Muscle of arm (tissue), 14 donors: ENCODE measurements at places on chromosomes 12 and 14.

DNA sequence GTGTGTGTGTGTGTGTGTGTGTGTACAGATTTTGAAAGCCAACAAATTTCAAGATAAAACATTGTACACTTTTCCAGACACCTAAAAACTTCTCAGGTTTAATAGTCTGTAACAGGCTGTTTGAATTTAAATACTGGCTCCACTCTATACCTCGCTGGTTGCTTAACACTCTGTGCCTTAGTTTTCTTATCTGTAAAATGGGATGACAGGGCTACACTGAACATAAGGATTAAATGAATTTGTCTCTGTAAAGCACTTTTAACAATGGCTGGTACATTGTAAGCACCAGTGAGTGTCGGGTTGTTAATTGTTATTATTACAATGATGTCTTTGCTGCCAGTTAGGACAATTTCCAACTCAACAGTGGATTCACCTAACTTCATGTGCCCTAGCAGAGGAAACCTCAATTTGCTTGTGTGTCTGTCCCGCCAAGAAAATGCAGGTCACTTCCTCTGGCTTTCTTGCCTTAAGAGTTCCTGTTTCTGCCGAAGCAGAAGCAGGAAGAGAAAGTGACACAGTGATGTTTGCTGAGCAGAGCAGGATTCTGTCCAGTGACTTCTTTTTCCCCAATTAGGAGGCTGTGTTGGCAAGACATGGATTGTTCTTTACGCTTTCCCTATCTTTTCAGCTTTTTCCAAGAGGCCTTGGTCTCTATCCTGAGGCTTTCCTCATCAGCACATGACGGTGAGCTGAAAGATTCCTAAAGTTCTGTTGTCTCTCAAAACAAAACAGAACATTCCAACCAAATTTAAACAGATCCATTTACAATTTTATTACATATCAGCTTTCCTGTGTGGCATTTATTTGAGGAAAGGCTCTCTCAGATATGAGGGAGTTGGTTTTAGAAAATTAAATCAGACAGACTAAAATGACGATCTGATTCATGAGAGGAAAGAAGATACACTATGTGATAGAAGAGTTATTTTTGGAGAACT is 154.1 kb upstream of the ATP2B1 start:
- no peak for DNase-seq

DNA sequence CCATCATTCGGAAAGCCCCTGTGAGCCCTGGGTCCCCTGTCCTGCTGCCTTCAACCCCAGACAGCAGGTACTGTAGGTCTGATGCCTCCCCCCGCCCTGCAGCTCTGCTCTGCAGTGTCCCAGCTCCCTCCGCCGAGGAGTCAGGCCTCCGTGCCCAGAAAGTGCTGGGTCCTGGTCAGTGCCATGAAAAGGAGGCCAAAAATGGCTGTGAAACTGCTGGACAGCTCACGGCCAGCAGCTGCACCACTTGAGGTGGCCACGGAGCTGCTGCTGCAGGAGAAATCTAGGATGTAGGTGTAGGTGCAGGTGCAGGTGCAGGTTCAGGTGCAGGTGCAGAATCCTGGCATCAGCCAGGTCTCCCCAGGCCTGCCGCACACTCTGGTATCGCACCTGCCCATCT is 196.1 kb downstream of the SLC15A4 start:
- DNase-seq: no peak

- no peak for DNase-seq
These were observed 37.8 kb downstream of the PHETA1 start for GRCh38 chr12:111330800-111331752.

DNA sequence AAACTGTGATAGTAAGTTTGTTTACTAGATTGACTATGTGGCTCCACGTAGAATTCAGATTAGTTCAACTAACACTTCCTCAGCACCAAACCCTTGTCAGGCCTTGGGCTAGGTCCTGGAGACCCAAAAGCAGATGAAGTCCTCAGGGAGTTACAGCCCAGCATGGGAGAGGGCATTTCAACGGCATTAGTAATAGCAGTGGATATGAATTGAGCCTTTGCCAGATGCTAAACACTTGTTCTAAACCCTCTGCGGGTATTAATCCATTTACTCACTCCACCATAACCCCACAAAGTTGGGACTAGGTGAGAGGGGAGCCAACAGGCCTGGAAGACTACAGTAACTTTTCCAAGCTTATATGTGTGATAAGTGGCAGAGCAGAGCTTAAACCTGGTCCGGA is 714.6 kb downstream of the DIO2 start:
- no peak for DNase-seq

- no peak for DNase-seq
These were observed 130.6 kb upstream of the MDM1 start for GRCh38 chr12:68462803-68463202.

DNA sequence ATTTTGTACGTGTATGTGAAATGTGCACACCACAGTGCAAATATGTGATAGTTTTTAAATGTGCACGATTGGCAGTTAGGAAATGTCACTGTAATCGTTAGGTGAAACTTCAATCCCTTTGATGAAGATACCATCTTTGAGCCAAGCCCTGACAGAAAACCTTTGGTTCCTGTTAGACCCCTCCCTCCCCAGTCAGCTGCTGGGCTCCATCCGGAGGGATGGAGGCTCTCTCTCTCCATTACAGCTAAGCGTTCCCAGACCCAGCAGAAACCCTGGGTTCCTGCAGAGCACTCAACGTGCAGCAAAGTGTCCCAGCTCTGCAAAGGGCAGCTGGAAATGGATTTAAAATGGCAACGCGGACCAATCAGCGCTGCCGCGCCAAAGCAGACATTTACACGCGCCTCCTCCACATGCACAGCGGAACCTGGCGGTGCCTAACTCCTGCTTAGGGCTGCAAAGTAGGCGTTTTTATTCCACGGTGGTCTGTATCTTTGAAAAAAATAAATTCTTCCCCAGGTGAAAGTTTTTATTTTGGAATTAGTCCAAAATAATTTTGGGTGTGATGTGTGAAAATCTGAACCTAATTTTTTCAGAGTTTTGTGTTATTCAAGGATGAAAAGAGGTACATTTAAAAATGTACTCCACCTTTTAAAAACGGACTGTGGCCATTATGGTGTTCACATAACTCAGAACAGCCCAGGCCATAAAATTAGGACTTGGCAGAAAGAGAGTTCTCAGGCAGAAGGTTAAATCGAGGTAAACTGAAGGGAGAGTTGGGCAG is 1.4 kb upstream of the HMGA2 start:
- peak; percentile 47 for DNase-seq

GRCh38 chr14:27181333-27181732 is 583.5 kb upstream of the NOVA1 start:
- DNase-seq: peak; percentile 53

- no peak for DNase-seq
These were observed 520.7 kb downstream of the NRXN3 start for GRCh38 chr14:78690836-78691235.
